ENCODE measurements at places on chromosomes 4 and X. TPM values are rescaled to one million over a fixed set of nuclear protein-coding genes. Genes with fewer than 3 reads are reported as not detected.

SOWAHD gene
- 2.2 TPM for total RNA-seq

ENOX2 gene
- total RNA-seq, result 13.1 TPM

CD38 gene
- total RNA-seq, result 176 TPM

SCD5 gene
- 0.59 TPM for total RNA-seq

BCLAF3 gene
- 7.7 TPM for total RNA-seq

GPR82 gene
- total RNA-seq, result 0.07 TPM

UGT2B10 gene
- not detected for total RNA-seq

Data from T-helper 2 cell treated with Interferon-gamma antibody and Interleukin-4, amounts not matched to agents 100 ng/mL and 5 ng/mL, for 36 hours (primary cell).